HFFc6 (cell line): ENCODE measurements at places on chromosomes 13 and 19. TPM values are rescaled to one million over a fixed set of nuclear protein-coding genes. Genes with fewer than 3 reads are reported as not detected.

Gene ZNF497
- total RNA-seq = 0.21 and 0.28 TPM in 2 replicates

GRCh38 chr19:31257025-31257424, 92.2 kb downstream of the TSHZ3 start:
- DNase-seq = no peak
- no peak overlapping the region for H3K4me3 ChIP-seq
- no peak overlapping the region for H3K27ac ChIP-seq
- peaks cover 5% of the 10 kb centered on the region for H3K4me1 ChIP-seq

GRCh38 chr13:111929036-111929616, 137.8 kb upstream of the SOX1 start:
- no peaks in the 10 kb centered on the region for H3K4me1 ChIP-seq
- peaks cover 4% of the 10 kb centered on the region for H3K27me3 ChIP-seq
- no peak overlapping the region for H3K4me3 ChIP-seq
- peaks cover 8% of the 10 kb centered on the region; the same call in 1 of the 2 replicates for H3K36me3 ChIP-seq
- no peak overlapping the region for H3K27ac ChIP-seq
- no peak for DNase-seq

DNA sequence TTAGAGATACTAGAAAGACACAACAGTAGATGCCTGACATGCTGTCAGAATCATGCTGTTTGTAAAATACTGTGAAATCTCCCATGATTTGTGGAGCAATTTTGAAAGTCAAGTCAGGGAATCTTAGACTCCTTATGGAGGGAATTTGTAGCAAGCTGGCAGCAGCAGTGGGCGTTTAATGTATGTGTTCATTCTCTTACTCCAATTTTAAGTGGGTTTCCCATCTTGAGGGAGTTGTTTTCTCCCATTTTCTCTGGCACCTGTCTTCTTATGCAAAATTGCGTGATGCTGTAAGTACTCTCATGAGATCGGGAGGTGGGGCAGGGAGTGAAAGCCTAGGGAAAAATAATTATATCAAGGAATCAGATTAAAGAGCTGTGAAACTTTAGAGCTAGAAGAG, 16.0 kb upstream of the GTF2F2 start:
- peaks cover 12% of the 10 kb centered on the region for H3K4me1 ChIP-seq
- no peaks in the 10 kb centered on the region for H3K36me3 ChIP-seq
- H3K4me3 ChIP-seq = no peak overlapping the region
- peaks cover 5% of the 10 kb centered on the region for H3K27me3 ChIP-seq
- no peak overlapping the region for H3K27ac ChIP-seq

Gene ZNF615
- total RNA-seq = 4.3 to 8.3 TPM (median 5.1 TPM) in 3 replicates

DNA sequence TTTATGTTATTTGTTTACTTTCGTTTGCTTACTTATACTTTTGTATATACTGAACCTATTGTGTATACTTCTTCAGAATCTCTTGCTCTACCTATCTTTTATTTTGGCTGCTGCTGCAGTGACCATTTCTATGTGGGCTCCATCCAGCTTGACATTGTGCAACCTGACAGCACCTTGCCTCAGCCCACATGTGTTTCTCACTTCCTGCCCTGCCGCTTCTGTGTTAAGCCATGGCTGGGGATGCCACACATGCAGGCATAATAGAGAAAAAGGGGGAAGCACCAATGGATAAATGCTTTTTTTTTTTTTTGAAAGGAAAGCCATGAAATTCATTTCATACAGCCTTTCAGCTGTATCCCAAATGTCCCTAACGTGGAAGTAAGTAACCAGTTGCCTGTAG, 147.6 kb downstream of the RBM26 start:
- no peak for DNase-seq
- no peak overlapping the region for H3K4me3 ChIP-seq
- no peak overlapping the region for H3K27ac ChIP-seq
- no peaks in the 10 kb centered on the region for H3K36me3 ChIP-seq
- no peaks in the 10 kb centered on the region; the same call in 1 of the 2 replicates for H3K27me3 ChIP-seq

Gene GRIN2D
- 2.9 to 3.7 TPM (median 3.6 TPM) in 3 replicates for total RNA-seq

- H3K27me3 ChIP-seq = no peaks in the 10 kb centered on the region
- no peaks in the 10 kb centered on the region for H3K4me1 ChIP-seq
- H3K27ac ChIP-seq = no peak overlapping the region
- peaks cover 6% of the 10 kb centered on the region; the same call in 1 of the 2 replicates for H3K36me3 ChIP-seq
- no peak for DNase-seq
Observed at GRCh38 chr13:24892829-24893228, 128.9 kb downstream of the RNF17 start.

Gene TMEM145
- 0.31 and 0.34 TPM in 2 replicates for total RNA-seq

GRCh38 chr13:112351825-112352224, 24.3 kb upstream of the SPACA7 start:
- peaks cover under 1% of the 10 kb centered on the region; the same call in 1 of the 2 replicates for H3K27me3 ChIP-seq
- H3K36me3 ChIP-seq = no peaks in the 10 kb centered on the region
- no peak for DNase-seq
- H3K4me1 ChIP-seq = no peaks in the 10 kb centered on the region

Gene IRGC
- not detected in 3 replicates for total RNA-seq

DNA sequence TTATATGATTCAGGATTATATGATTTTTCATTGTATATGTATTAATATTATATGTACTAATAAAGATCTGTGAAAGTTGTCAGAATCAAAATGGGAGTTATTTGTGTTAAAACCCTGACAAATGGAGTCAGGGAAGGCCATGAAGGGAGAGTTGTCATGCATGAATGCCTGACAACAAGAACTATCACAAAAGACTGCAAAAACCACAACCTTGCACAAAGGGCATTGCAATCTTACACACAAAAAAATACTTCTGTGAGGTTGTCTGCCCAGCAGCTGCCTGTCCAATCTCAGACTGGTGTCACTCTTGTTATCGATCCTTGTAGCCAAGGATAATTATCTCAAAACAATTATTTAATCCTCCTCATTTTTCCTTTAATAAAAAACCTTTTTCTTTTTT, 21.2 kb upstream of the RBM26 start:
- H3K4me1 ChIP-seq = peaks cover 29% of the 10 kb centered on the region
- DNase-seq = no peak
- no peak overlapping the region for H3K27ac ChIP-seq
- no peaks in the 10 kb centered on the region for H3K27me3 ChIP-seq
- no peaks in the 10 kb centered on the region for H3K36me3 ChIP-seq

- DNase-seq = no peak
- no peaks in the 10 kb centered on the region for H3K4me1 ChIP-seq
- no peaks in the 10 kb centered on the region; the same call in 1 of the 2 replicates for H3K36me3 ChIP-seq
Observed at GRCh38 chr13:86185107-86185506, 385.9 kb upstream of the SLITRK6 start.

DNA sequence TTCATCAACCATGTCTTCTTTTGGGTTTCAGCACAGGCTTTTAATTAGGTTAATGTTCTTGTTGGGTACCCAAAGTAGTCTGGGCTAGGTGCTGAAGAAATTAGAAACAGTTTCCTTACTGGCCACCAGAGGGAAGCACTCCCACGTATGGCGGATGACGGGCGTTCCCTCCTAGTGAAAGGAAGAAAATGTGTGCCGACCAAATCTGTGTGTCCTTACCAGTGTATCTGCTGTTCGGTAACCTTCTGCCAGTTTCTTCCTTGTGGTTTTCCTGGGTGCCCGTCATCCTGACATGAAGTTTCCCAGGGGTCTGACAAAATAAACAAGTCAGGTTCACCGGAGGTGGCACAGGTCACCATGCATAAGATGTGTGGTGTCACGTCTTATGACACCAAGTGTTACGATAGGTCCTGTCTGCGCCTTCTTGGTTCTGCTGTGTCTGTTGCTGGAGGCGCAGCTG, 6.0 kb upstream of the WDR88 start:
- peak; percentile 53 for DNase-seq
- H3K36me3 ChIP-seq = peaks cover 8% of the 10 kb centered on the region; the same call in 1 of the 2 replicates
- H3K27ac ChIP-seq = no peak overlapping the region
- no peak overlapping the region for H3K4me3 ChIP-seq

GRCh38 chr13:52932649-52933048, 84.2 kb upstream of the PCDH8 start:
- no peak overlapping the region for H3K4me3 ChIP-seq
- no peak for DNase-seq
- H3K4me1 ChIP-seq = no peaks in the 10 kb centered on the region
- H3K27me3 ChIP-seq = no peaks in the 10 kb centered on the region
- H3K36me3 ChIP-seq = no peaks in the 10 kb centered on the region; the same call in 1 of the 2 replicates

Gene LIM2
- total RNA-seq = not detected in 3 replicates

GRCh38 chr13:23558675-23559536, 11.3 kb upstream of the TNFRSF19 start:
- no peaks in the 10 kb centered on the region for H3K27me3 ChIP-seq
- H3K36me3 ChIP-seq = no peaks in the 10 kb centered on the region
- peaks cover 7% of the 10 kb centered on the region for H3K4me1 ChIP-seq
- peak; percentile 64 for DNase-seq
- no peak overlapping the region for H3K4me3 ChIP-seq

DNA sequence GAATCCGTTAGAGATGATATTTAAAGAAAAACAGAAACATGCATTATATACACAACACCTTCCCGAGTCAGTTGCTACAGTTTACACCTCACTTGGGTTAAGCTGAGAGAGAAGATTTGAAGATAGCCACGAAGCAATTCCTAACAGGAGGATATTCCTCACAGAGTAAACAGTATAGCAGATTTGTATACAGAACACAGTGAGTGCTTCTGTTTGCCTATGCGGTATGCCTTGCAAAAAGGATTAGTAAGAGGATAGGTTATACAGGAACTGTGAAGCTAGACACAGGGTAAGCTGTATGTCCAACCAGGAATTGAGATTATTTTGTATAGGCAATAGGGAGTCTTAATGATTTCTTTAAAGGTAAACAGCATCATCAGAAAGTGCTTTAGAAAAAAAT, 471.8 kb downstream of the LIG4 start:
- no peaks in the 10 kb centered on the region for H3K27me3 ChIP-seq
- H3K4me1 ChIP-seq = no peaks in the 10 kb centered on the region
- no peak overlapping the region for H3K4me3 ChIP-seq
- no peak for DNase-seq

Gene ZNF8
- total RNA-seq = 3.5 to 4.6 TPM (median 4.0 TPM) in 3 replicates

- H3K27ac ChIP-seq = no peak overlapping the region
- DNase-seq = no peak
Observed at GRCh38 chr19:48870048-48870447, 1.6 kb upstream of the PLEKHA4 start.

Gene TUBB4A
- not detected in 3 replicates for total RNA-seq

DNA sequence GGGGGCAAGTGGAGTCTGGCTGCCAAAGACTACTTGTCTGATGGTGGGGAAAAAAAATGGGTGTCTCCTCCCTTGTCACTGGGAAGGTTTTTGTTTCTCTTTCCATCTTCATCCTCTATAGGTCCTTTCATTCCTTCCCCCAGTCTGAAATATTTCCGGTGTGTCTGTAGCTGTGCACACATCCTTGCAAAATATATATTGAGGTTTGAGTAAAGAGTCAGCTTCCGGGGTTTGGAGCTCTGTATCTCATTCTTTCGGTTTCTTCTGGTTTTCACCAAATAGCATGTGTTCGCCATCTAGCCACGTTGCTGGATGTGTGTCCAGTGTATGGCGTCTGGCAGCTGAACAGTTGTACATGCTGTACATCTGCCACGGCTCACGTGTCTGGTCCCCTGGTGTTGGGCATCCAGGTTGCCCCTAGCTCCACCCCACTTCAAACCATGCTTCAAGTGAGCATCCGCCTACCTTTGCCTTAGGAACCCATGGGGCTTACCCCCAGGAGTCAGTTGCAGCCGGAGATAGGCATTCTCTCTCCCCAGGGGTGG, 142.2 kb downstream of the SIPA1L3 start:
- peak overlapping the region; percentile 51 for H3K4me3 ChIP-seq
- peak; percentile 57 for DNase-seq
- peaks cover 27% of the 10 kb centered on the region for H3K4me1 ChIP-seq
- H3K27me3 ChIP-seq = peaks cover 10% of the 10 kb centered on the region; the same call in 1 of the 2 replicates
- no peaks in the 10 kb centered on the region for H3K36me3 ChIP-seq
- H3K27ac ChIP-seq = peak overlapping the region; percentile 89

GRCh38 chr13:51906581-51906980, 44.8 kb downstream of the CCDC70 start:
- H3K27ac ChIP-seq = no peak overlapping the region
- peaks cover 43% of the 10 kb centered on the region for H3K27me3 ChIP-seq
- H3K36me3 ChIP-seq = no peaks in the 10 kb centered on the region

DNA sequence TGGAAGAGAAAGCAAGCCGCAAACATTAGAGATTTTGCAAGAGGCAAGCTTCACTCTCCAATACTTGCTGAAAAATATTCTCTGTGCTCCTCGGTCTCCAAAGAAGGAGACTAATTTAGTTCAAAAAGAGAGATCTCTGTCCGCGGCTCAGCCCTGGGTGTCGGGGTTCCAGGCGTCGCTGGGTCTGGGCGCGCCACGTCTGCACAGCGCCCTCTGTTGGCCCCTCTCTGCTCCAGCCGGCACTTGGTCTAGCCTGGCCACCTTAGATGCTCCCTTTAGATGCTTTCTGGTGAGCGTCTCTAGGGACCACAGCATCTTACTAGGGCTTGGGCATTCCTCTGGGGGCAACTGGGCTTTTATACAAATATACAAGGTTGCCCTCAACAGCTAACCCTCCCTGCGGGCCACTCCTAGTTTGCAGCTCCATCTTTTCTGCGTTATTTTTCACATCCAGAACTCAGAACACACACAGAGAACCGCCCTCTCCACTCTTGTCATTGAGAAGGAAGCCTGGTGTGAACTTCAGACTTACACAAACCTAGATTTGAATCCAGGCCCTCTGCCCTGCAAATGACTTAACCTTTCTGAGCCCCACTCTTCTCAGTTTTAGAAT, 78.3 kb downstream of the CYSLTR2 start:
- no peak overlapping the region for H3K4me3 ChIP-seq
- H3K4me1 ChIP-seq = peaks cover 14% of the 10 kb centered on the region
- no peaks in the 10 kb centered on the region for H3K36me3 ChIP-seq
- no peak overlapping the region for H3K27ac ChIP-seq
- DNase-seq = no peak
- H3K27me3 ChIP-seq = peaks cover 39% of the 10 kb centered on the region

GRCh38 chr13:75197803-75198202, 284.2 kb downstream of the TBC1D4 start:
- peaks cover 7% of the 10 kb centered on the region for H3K27me3 ChIP-seq
- DNase-seq = no peak
- no peak overlapping the region for H3K4me3 ChIP-seq

DNA sequence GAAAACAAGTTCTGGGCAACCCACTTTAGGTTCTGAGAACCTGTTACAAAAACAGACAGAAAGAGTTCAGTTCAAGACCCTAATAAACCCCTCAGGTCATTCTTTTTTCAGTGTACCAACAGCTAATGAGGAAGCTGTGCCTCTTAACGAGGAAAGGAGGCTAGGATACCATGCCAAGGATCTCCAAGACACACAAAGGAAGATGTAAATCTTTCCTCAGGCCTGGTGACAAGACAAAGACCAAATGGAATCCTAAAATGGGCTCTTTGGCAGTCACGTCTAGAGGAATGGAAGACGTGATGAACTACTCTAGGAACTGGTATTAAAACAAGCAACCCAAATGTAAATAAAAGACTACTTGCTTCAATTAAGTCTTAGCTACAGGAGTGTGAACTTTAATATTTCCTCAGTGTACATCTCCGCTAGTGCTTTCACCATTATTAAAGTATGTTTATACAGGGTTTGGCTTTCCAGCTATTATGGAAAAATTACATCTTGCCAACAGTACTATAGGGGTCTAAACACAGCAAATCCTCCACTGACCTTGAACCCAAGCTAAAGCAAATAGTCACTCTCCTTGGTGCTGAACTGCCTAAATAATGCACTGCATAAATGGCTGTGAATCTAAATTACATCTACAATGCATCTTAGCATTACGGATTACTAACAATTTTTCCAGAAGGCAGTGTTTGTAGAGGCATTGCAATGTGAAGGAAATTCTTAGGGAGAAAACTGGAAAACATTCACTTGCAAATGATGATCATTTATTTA, 42.3 kb downstream of the ENOX1 start:
- no peaks in the 10 kb centered on the region for H3K36me3 ChIP-seq
- DNase-seq = no peak
- no peaks in the 10 kb centered on the region for H3K4me1 ChIP-seq
- H3K4me3 ChIP-seq = no peak overlapping the region
- no peak overlapping the region for H3K27ac ChIP-seq
- H3K27me3 ChIP-seq = peaks cover 2% of the 10 kb centered on the region; the same call in 1 of the 2 replicates
